ENCODE measurements at places on chromosomes 5 and 9.

DNA sequence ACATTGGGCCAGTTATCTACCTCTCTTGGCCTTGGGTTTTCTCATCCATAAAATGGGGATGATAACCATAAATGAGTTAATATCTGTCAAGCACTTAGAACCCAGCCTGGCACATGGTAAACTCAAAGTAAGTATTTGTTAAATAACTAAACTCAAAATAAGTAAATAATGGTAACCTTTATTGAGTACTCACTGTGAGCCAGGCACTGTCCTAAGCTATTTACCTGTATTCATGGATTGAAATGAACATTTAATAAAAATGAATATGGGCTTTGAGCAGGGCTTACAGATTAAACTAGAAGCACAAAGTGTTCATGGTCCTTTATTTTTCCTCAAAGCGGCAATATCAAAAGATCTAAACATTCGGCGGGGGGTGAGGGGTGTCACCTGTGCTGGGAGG lies 16.7 kb downstream of the CORO2A start:
- DNase-seq, result no peak

- peak; percentile 85 for DNase-seq
Measured at GRCh38 chr5:154723740-154724505, 31.3 kb upstream of the LARP1 start.

DNA sequence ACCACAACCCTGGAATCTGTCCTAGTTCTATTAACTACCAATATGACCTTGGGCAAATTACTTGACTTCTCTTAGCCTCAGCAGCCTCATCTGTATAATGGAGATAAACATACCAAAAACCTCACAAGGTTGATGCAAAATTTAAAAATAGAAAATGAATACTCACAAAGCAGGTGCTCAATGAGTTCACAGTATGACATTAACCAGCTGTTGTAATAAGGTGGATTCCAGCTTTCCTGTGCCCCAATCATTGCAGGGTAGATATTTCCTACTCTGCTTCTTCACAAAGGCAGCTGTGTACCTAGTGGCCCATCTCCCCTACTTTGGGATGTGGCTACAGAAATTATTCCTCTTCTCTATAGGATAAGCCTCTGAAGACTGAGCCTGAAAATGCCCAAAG lies 8.8 kb downstream of the HTR4 start:
- no peak for DNase-seq

DNA sequence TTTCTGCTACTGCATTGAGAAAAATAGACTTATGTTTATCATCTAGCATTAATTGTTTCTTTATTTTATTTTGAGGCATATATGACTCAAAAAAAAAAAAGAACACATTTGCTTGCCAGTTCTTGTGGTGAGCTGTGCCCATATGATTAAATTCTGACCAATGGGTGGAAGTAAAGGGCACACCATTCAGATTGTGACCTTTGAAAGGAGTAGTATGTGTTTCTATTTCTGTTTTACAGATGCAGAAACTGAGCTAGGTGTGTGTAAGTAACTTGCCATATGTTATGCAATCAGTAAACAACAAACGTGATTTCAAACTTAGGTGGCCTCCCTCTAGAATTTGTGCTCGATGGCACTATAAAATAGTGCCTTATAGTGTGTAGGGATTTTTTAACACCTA lies 368.1 kb upstream of the EDIL3 start:
- no peak for DNase-seq

DNA sequence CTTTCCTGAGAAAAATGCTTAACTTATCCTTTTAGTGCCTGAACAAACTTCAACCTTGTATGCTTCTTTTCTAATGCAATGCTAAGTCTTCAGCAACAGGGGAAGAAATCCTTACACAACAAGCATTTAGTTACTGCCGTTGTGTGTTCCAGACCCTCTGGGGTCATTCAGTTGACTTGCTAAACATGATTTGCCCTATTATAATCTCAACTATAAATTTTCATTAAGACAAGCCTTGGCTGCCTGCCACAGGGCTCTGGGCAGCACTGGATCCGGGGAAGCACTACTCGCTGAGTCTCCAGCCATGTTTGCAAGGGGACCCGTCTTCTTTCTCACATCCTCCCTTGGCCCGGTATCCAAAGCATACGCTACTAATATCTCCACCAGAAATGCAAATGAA lies 58.1 kb downstream of the PTCH1 start:
- no peak for DNase-seq

GRCh38 chr9:120538339-120538738 lies 41.6 kb downstream of the CDK5RAP2 start:
- DNase-seq, result peak; percentile 46

DNA sequence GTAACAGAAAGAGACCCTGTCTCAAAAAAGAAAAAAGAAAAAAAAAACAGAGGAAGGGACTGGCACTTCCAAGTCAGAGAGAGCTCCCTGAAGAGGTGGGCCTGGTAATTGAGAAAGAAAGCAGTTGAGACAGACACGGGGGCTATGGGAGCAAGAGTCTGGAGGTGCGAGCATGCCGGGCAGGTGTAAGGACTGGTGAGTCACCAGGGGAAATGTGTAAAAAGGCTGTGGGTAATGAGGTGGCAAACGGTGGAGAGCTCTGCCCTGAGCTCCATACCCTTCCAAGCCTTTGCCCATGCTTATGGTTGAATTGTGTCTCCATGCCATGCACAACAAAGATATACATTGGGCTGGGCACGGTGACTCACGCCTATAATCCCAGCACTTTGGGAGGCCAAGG lies 18.0 kb upstream of the JADE2 start:
- no peak for DNase-seq

DNA sequence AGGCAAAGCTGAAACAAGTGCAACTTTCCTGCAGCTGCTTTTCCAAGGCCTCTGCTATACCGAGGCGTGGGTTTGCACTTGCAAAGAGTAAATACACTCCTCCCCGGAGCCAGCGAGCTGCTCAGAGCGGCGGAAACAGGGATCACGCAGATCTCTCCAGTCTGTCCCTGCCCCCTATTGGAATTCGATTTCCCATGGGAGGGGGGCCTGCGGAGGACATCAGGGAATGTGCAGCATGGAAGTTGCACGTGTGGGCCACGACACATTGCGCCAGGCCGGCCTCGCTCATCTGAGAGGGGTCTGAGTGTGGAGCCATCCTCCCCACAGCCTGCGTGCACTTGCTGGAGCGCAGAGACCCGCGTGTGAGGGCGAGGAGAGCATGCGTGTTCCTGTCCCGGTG lies 104.3 kb upstream of the PHYKPL start:
- no peak for DNase-seq

GRCh38 chr5:170393235-170393634 lies 4.1 kb upstream of the KCNMB1 start:
- no peak for DNase-seq

DNA sequence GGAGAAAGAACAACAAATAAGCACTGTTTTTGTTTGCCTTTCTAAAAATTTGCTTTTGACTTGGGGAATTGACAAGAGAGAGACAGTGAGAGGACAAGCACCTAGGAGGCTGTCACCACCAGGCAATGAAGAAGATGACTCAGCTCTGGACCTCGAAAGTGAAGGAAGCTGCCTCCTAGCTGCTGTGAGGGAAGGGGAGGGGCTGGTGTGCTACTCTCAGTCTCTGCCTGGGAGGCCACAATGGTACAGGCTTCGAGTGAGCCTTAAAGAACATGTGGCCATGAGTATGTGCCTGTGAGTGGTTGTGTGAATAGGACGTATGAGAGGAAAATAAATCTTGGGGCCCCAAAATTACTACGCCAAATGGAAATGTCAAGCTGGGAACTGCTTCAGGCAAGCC lies 7.1 kb upstream of the PLK2 start:
- peak; percentile 87 for DNase-seq

DNA sequence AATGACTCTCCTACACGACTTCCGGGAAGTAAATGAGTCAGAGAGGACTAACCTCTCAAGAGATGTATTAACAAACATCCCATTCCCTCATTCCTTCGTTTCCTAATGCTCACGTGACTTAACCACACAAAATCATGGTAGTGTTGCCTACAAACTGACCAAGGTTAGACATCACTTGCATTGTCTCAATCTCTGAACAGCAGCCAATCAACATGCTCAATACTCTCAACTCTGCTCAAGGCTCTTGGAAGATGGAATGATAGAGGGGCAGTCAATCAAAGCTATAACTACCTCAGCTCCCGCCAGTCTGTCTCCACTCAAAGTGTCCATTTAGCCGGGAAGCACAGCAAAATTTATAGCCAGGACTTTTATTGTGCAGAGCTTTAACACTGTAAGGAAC lies 143.8 kb upstream of the PIK3R1 start:
- no peak for DNase-seq

DNA sequence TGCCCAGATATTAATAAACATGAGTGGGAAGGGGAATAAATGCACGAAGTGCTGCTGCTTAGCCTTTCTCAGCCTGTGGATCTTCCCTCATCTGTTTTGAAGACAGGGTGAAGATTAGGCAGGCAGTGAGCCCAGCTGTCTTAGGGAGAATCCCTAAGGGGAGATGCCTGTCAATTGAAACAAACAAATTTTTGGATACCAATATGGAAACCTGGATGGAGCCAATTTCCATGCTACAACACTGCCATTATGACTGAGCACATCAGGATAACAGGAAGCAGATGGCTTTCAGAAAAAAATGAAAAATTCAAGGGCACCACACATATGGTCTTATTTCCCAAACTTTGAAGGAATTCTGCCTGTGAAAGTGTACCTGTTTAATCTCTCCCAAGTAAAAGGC lies 80.3 kb downstream of the HMHB1 start:
- DNase-seq, result no peak

Data from choroid plexus epithelial cell (primary cell).